ENCODE measurements at places on chromosomes 3 and 15.

GRCh38 chr3:535566-536416, 339.2 kb downstream of the CHL1 start:
- DNase-seq: no peak

- DNase-seq: no peak
Measured at GRCh38 chr3:163056874-163057497, 1560.4 kb downstream of the OTOL1 start.

- DNase-seq: no peak
Measured at GRCh38 chr15:86649277-86649676, 569.6 kb downstream of the AGBL1 start.

DNA sequence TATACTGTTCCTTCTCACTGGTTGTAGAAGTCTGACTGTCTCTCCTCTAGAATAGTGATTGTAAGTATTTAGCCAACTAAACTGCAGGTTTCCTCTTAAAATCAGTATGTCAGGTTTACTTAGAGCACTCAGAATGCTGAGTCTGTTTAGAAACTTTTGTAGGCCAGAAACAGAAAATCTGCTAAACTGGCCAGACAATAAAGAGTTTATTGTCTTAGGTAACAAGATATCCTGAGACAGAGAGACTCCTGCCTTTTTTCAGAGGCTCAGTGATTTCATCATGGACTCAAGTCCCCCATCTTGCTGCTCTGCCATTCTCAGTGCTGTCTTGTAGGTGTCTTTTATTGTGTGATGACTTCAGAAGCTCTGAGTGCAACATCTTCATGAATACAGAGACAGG, 279.0 kb downstream of the MFSD1 start:
- no peak for DNase-seq

DNA sequence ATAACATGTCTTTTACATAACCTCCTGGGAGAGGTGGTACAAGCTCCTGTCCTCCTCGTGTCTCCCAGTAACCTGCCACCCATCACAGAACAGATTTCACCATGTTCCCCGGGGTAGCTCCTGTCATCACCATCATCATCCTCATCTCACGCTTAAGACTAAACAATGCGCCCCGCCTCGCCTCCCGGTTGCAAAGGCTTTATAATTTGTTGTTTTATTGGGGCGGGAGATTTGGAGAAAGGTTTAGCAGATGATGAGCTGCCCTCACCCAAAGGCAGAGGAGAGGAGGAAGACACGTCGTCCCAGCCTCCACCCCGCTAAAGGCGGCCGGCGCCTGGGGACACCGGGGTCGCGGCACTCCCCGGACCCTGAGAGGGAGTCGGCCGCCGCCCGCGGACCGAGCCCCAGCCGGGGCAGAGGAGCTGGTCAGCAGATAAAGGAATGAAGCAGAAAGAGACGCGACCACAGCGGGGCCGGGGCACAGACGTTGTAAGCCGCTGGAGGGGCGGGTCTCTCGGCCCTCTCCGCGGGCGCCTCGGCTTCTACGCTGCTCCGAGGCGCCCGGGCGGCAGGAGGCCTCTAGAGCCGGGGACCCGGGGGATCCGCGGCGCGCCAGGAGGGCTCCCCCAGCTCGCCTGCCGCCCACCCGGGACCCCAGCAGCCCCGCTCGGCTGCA, 589 bp downstream of the HERC1 start:
- no peak for DNase-seq

DNA sequence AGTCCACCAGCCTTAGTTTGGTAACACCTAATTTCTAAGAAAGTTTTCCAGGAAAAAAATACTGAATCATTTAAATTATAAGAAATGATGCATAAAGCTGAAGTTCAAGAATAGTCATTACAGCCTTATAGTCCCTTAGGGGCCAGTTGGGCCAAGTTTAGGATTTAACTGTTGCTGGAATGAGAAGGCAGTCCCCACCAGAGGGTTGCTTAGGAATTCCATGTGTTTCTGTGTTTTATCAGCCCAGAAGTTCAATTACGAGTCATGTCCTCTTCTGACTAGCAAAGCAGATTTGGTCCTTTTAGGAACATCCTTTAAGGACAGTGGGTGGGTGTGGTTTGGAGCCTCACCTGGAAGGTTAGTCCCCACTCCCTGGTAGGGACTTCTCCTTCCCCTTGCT, 57.0 kb upstream of the NR2E3 start:
- no peak for DNase-seq

GRCh38 chr3:45515999-45516725, 78.4 kb upstream of the LIMD1 start:
- DNase-seq: no peak

GRCh38 chr3:115832265-115832664, 209.0 kb downstream of the GAP43 start:
- DNase-seq: no peak

DNA sequence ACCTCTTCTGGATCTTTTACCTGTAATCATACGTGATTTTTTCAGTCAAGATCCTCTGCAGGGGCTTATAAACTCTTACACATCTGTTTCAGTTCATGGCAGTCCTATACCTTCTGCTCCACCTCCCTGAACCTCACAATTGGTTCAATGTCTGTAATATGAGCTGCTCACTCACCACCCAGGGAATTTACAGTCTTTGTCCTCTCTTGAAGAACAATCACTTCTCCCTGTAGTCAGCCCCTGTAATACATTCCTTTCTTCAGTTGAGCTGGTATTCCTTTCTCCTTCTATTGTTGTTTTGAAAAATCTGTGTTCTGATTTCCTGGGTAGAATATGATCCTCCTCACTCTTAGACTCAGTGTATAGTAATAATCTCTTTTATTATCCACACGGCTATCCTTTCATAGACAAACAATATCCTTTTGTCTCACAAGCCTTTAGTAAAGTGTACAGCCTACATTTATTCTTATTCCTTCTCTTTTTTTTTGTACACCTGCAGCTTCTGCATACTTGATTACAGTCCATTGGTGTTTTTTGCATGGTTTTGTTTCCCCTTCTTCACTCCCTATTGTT, 101.8 kb downstream of the NECTIN3 start:
- no peak for DNase-seq

DNA sequence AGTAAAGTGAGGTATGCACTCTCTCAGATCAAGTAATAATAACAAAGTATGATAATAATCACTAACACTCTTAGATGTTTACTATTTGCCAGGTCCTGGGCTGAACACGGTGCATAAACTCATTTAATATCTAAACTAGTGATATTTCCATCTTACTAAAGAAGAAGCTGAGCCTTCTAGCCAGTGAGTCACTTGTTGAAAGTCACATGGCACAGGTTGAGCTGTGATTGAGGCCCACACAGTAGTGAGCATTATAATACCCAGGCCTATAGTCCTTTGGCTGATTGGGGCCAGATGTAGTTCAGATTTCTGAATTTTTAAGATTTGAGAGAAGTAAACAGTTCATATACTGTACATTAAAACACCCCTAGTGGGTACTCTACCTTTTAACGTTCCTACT, 93.2 kb upstream of the CCDC80 start:
- DNase-seq: no peak

- no peak for DNase-seq
Measured at GRCh38 chr3:149055575-149055974, 30.8 kb downstream of the HLTF start.

GRCh38 chr3:155701882-155702465, 42.9 kb downstream of the PLCH1 start:
- DNase-seq: no peak

DNA sequence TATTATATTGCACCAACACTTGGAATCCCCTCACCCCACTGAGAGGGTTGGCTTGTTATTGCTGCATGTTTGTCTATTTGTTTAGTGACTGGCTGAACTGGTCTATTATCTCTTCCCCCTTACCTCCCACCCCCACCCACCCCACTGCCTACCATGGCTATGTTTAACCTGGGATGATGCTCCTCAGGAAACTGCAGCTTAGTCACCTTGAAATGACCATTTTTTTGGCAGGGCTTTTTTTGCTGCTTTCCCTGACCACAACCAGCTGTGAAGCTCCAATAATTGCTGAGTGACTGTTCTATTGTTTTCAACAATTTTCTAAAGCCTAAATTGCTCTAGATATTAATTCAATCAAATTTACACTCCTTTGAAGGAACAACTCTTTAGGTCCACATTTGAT, 137.9 kb upstream of the CADM2 start:
- no peak for DNase-seq

DNA sequence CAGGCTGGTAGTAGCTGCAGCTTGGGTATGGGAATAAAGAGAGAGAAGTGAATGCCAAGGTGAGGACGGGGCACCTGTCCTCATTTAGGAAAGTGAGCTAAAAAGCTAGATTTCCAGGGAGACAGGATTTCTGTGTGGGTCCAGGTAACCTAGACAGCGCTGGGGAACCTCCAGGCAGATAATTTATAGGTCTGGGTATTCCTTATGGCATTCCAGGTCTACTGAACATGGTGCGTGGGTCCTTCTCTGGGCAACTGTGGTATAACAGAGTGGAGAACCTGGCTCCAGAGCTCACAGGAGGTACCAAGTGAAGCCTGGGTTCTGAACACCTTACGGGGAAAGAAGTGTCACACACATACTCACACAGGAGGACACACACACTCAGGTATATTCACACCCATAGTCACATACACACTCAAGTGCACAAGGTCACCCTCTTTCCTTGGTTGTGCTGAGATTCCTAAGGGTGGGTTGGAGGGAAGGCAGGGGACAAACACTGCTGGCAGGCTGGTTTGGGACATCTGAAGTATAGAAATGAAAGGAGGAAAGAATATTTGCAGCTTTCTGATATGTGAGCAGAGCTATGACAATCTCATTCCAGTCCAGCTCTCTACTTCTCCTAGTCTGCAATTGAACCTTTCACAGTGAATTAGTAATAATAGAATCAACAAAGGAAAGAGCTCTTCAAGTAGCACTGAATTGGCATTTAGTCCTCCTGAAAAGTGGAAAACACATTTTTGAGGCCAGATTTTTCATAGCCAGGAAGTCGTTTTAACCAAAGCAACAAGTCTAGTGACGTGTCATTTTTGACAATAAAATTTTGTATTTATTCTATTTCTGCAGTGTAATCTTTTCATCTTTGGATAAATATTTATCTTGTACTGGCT, 37.4 kb upstream of the ITGA11 start:
- DNase-seq: no peak

DNA sequence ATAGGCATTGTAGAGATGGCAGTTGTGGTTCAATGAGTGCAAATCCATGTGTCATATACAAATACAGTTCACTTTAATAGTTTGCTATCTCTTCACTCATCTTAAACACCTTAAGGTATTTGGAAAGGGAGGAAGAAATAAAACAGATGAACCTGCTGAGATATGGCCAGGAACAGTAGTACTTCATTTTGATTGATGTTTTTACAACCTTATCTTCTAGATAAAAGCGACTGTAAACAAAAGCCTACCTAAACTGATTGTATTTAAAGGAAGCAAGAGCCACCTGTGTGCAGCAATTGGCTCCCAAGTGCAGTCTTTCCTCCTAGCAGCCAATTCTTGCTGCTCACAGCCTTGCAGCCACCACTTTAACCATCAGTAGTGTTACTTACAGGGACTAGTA, 217.7 kb downstream of the CDIN1 start:
- no peak for DNase-seq

GRCh38 chr3:63973406-63973805, 49.9 kb downstream of the PSMD6 start:
- no peak for DNase-seq

DNA sequence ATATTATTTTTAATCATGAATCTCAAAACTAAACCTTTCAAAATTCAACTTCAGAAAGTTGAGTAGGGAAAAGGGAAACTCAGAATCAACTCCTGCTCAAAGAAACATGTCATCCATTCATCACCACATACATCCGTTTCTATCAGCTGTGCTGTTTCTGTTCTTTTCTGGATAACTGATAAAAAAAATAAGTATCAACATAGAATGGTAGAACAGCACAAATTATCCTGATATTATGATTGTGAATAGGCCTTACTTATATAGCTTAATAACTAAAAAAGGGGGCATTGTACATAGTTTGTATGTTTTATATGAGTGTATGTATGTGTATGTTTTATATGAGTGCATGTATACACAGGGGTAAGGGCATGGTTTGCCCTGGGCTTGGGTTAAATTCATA, 3.1 kb downstream of the TM4SF1 start:
- DNase-seq: no peak

- DNase-seq: no peak
Measured at GRCh38 chr15:59545573-59545972, 66.0 kb upstream of the GCNT3 start.

- DNase-seq: no peak
Measured at GRCh38 chr3:52915294-52915693, 17.9 kb upstream of the STIMATE start.

GRCh38 chr3:98326105-98326893, 27.4 kb upstream of the OR5K4 start:
- DNase-seq: no peak

DNA sequence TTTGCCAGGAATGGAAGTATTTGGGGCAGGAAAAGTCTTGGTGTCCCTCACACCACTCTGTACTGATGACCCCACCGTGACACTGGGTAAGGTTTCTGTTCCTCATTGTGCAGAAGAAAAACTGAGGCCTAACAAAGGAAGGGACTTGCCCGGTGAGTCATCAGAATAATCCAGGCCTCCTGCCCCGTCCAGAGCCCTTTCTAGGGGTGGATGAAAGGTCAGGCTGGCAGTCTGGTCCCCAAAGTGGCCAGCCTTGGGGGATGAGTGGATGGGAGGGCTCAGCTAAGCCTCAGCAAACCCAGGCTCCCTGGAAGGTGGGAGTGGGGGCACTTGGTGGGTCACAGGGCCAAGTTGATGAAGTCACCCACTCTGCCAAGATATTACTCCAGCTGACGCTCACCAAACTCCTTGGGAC, 2.3 kb upstream of the DNAH1 start:
- DNase-seq: no peak

DNA sequence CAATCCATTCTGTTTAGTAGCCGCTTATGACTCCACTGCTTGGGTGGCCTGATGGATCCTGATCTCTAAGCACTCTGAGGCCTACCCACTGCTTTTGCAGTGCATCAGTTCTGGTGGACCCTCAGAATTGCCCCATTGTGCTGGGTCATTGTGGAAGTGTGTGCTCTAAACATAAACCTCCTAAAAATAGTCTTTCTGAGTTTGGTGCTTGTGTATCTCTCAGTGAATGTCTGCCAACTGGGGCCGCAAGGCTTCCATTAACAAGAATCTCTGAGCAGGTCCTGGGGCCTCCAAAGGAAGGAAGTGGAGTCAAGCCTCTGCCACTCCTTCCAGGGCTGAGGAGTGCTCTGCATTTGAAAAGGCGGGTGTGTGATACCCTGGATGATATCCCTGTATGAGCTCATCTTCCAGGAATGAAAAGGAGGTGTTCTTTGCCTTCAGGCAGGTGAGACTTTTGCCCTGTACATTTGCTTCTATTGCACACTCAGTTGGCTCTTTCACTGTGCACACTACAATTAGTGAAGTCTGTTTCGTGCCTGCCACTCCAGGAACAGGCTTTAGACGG, 80.0 kb upstream of the CACNA2D3 start:
- DNase-seq: no peak

GRCh38 chr3:72487946-72488737, 360.1 kb downstream of the SHQ1 start:
- DNase-seq: no peak
